Stimulated activated naive CD8-positive, alpha-beta T cell treated with anti-CD3 and anti-CD28 coated beads, Interleukin-15, amount 100 ng/mL, for 72 hours (primary cell): ENCODE measurements at places on chromosomes 11 and 22.

DNA sequence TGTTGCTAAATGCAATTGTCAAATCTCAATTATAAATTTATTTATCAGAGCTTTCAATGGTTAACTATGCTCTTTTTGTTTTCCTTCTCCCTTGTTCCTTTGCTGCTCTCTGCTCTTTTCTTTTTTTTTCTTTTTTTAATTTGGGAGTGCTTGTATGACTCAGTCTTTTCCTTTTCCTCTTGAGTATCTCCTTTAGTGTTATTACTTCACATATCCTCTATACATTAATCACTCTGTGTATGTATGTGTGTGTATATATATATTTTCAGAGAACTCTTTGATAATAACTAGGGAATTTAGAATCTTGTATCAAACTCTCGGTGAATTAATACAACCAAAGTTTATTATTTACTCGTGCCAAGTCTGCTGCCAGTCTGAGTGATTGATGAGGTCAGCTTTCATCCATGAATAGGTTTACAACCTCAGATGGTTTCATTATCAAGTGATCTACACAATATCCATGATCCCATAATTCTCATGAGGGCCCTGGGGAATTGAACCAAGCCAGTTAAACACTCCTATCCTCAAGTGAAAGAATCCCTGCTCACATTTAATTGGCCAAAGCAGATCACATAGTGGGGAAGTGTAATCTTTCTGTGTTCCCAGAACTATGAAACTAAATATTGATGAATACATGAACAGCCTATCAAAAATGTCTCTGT, 743.4 kb upstream of the CNTN5 start:
- no peak for DNase-seq

DNA sequence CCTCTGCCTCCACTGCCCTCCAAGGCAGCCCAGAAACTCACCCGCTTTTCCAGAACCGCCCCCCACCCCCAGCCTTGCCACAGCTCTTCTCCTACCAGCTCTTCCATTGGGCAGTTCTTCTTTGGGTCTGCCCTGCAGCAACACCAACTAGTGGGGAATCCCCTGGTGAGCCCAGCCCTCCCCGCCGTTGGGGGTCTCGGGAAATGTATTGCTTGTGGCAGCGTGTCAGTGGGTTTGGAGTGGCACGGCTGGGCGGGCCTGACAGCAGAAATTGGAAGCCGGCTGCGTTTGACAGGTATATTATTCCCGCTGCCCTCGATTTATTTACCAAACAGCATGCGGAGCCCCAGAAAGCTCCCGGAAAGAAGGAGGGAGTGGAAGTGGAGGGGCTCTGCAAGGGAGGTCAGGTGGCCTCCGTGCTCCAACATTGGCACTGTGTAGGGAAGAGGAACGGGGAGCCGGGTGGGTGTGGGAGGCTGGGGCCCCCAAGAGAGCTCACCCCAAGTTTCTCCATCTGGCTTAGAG, 65.2 kb upstream of the NECTIN1 start:
- DNase-seq, result no peak

- DNase-seq, result no peak
Observed at GRCh38 chr11:58832056-58832645, 12.4 kb downstream of the GLYATL2 start.

- DNase-seq, result no peak
Observed at GRCh38 chr22:31103899-31104694, 3.3 kb downstream of the SELENOM start.

- DNase-seq, result no peak
Observed at GRCh38 chr11:104129145-104129544, 34.8 kb downstream of the PDGFD start.
